ENCODE measurements at places on chromosomes 13 and 19.

- DNase-seq: no peak
These were observed 5.1 kb downstream of the CRX start for GRCh38 chr19:47826800-47827199.

GRCh38 chr13:20127562-20128458, 33.0 kb downstream of the GJA3 start:
- no peak for DNase-seq

GRCh38 chr19:23310729-23311211, 60.6 kb upstream of the ZNF724 start:
- no peak for DNase-seq

DNA sequence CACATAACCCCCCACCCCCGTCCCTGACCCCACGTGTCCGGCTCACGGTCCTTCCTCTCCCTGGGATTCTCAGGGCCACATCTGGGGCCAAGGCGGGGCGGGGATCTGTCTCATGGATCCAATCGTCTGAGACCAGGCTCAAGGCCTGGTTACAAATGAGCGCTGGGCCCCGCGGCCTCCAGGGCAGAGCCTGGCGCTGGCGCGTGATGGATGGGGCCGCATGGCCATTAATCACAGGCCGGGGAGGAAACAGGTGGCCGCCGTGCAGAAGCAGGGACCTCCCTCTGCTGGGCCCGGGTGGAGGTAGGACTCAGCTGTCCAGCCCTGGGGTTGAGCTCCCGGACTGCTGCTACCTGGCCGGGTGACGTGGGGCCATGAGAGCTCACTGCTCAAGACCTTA, 5.8 kb upstream of the TLE5 start:
- no peak for DNase-seq

DNA sequence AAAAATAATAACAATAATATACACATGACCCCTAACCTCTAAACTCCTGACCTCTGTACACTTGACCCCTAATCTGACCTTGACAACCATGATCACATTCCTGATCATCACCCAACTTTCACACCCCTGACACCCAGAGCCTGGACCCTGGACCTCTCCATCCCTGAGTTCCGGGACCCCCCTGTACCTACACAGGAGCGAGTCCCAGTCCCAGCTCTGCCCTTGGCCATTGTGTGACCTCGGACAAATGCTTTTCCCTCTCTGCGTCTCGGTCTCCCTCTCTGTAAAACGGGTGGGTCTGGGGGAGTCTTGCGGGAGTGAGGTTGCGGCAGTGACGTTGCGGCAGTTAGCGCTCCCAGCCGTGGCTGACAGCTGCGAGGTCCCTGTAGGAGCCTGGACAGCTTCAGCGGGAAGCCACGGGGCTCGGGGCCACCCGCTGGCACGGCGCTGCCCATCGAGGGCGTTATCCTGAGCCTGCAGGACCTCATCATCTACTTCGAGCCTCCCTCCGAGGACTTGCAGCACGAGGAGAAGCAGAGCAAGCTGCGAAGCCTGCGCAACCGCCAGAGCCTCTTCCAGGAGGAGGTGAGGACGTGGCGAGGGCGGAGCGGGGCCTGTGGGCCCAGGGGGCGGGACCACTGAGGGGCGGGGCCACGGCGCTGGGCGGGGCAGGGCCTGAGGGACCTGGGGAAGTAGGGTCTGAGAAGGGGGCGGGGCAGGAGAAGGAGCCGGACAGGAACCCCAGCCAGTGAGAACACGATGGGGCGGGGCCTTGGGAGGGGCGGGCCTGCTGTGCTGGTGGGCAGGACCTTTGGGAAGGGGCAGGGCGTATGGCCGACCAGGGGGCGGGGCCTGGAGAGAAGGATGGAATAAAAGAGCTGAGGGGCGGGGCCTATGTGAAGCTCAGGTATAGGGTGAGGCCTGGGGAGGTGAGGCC, 19.2 kb downstream of the RYR1 start:
- DNase-seq: no peak

DNA sequence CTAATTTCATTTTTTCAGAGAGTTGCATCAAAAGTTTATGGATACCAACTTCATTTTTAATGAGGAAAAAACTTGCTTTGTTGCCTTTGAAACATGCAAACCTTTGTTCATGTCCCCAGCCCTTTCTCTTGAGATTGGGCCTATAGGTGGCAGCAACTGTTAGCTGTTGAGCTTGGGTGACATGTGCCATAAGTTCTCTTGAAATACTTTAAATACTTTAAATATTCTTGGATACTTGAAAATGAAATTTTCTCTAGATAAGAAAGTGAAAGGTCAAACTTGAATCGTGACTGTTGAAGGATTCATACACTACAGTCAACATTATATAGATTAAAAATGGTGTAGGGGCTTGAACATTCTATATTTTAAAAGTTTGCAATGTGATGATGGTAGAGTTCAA, 294.9 kb downstream of the NDFIP2 start:
- DNase-seq: peak; percentile 85

DNA sequence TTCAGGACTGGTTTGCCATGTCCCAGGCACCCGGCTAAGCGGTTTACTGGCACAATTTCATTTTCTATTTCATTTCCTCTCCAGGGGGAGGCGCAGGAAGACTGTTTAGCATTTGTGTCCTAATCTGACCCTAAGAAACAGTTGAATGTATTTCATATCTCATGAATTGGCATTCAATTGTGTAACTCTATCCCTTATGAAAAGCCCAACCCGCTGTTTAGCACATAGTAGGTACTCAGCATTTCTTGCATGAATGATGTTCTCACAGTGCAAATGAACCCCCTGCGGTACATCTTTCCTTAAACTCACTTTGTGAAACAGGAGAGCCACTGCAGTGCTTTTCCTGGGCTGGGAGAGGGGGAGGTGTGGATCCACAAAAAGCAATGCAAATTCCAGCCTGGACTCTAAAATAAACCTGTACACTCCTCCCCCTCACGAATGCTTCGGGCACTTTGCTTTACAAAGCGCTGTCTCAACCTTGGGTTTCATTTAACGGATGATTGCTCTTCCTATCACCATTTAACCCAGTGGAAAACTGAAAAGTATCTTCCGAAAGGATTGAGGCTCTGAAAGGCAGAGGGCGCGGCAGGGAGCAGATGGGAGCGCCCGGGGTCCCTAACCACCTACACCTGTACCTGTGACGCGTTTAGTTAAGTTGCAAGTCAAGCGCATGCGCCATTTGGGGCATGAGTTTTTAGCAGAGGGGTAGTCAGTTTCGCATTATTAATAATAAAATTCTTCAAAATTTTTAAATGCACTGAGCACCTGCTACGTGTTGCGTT, 1.2 kb upstream of the EEF2 start:
- DNase-seq: peak; percentile 94

- no peak for DNase-seq
These were observed 56.6 kb upstream of the FLT1 start for GRCh38 chr13:28551498-28551895.

DNA sequence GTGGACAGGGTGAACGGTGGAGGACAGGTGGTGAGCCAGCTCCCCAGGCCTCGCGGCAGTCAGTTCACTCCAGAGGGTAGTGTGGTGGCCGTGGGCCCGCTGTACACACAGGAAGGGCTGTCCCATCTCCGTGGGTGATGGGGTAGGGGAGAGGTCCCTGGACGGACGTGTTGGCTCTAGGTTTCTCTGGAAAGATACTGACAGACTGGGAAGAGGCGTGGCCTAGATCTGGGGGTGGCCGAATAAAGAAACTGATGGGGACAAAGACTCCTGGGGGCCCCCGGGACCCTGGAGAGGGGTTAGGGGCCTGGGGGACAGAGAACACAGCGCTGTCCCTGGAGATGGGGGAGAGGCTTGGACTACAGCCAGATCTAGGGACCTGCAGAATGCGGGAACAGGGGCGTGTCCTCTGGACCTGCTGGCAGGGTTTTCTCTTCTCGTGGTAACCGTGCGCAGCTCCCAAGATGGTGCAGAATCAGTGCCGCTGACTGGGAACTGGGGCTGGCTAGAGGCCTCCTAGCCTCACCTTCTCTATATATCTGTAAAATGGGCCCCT, 4.0 kb upstream of the PRAM1 start:
- DNase-seq: peak; percentile 63

- DNase-seq: peak; percentile 53
These were observed 7.7 kb downstream of the NDUFB7 start for GRCh38 chr19:14563989-14564651.

DNA sequence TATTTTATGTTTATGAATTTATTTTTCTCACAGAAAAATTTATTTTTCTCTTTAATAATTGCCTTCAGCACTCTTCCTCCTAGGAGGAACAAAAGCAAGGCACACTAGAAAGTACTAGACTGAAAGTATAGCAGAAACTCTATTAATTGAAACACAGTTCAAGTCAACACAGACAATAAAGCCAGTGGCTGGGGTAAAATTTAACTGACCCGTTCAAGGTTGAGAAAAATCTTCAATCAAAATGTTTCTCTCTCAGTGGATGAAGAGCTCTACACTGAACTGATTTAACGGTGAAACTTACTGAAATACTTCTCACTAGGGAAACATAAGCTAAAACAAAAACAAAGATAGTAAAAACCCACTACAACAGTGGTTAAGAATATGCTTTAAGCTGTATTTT, 230.1 kb upstream of the MIR17HG start:
- DNase-seq: no peak

DNA sequence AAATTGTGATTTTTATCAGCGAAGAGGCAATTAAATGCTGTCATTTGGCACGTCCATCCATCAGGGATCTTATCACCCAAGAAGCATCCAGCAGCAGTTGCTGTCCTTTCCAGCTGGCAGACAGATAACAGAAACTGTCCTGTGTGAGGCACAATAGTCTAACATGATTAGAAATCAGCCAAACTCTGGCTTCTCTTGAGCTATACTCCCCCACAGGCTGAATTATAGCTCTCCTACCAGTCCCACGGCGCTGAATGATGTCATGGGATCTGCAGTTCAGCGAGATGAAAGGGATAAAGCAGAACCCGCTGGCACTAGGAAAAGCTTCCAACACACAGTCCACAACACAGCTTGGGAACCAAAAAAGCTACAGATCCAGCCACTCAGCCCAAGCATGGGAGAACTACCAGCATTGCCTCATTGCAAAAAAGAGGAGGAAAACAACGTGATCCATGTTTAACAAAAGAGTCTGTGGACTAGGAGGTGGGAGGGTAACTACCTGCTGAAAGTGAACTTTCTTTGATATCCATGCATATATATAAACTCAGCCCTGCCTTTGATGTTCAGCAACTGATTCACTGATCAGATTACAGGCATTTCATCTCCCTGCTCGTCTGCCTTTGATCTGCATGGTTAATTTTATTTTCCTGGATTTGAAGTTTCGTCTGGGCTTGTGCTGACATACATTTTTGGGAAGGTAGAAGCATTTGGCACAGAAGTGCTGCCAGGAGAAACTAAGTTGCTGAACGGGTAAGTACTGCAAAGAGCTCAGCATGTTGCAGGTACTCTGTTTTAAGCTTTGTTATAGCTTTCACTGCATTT, at the start of gene TNFRSF19:
TSS of gene TNFRSF19 (plus strand) at position 314 of the 822 bp plus-strand sequence. CDS start 19,772 bp downstream, outside the sequence.
- DNase-seq: no peak

DNA sequence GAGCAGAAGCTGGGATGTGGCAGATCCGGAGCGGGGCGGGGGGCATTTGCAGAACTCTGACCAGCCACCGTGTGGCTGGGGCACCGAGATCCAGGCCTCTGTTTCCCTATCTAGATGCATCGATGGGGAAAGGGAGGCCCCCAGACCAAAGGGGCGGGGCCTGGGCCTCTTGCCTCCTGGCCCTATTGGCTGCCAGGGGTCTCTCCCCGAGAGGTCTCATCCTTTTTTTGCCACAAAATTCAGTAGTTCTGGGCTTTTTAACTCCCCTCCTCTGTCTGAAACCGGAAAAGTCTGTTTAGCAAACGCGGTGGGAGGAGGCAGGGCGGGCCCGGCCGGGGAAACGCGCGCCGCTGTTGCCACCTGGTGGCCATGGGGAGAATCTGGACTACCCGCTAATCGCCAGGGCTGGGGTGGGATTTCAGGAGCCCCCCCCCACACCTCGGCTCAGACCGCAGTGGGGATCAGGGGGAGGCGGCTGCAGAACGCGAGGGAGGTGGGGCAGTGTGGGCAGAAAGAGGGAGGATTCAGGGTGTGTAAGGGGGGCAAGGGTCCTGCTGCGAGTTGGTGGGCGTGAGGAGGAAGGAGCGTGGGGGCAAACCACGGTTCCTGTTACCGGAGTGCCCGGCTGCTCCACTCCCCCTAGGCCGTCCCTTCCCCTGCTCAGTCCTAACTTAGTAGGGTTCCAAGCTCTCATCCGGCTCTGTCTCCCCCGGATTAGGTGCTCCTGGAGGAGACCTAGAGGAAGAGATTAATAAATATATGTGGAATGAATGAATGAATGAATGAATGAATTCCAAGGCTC, 28.3 kb downstream of the IL12RB1 start:
- DNase-seq: peak; percentile 73

DNA sequence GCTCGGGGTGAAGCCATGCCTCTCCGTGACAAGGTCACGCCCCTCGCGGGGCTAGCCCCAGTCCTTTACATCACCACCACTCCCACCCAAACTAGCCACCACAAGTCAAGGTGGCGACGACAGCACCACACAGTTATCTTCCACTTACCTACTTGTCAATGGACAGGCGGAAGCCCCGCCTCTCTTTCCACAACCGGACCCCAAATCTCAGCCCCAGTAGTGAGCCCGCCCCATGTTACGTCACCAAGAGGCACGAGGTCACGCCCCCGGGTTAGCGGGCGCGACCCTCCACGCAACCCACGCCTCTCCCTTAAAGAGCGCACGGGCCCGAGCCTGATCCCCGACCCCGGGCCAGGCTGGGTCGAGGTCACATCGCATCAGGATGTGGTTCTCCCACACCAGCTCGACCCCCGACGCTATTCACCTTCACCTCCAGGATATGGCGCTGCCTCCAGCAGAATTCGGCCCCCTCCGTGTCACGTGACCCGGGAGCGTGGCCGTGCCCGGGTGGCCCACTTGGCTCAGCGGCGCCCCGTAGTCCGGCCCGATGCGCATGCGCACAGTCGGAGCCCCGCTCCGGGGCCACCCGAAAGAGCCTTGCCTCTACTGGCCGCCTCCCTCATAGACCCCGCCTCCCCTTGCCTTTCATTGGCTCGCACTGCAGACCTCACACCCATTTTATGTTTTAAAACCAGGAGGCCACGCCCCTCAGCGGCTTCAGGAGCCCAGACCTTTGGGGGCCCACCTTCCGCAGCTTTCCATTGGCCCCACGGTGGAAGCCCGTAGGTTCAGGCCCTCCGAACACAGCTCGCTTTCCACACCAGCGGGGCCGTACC, 18.2 kb downstream of the SYDE1 start:
- DNase-seq: peak; percentile 99

- no peak for DNase-seq
These were observed 13.4 kb downstream of the ALOX5AP start for GRCh38 chr13:30748717-30749116.

DNA sequence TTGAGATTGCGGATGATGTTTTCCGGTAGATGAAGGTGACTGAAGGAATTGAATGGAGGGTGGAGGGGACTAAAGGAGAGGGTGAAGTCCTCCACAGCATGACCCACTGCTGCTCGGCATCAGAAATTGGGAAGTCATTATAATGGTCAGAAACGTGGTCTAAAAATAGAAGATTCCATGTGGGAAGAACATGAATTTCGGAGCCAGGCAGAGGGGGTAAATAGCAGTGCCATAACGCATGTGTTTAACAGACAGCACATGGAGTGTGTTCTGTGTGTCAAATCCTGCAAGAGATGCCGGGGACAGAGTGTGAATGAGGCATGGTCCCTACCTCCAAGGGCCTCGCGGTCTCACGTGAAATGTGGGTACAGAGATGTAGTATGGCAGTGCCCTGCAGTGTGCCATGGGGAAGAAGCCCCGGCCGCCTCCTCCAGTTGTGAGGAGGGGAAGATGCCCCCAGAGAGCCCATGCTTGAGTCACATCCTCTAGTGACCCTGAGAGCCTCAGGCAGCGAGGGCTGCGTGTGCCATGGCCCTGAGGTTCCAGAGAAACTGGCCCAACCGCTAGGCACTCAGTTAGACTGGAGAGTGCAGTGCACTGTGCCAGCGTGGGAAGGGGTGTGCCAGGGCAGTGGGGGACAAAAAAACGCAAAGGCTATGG, 106.1 kb downstream of the COL4A2 start:
- DNase-seq: no peak
